ENCODE measurements at places on chromosomes 16 and 17.

DNA sequence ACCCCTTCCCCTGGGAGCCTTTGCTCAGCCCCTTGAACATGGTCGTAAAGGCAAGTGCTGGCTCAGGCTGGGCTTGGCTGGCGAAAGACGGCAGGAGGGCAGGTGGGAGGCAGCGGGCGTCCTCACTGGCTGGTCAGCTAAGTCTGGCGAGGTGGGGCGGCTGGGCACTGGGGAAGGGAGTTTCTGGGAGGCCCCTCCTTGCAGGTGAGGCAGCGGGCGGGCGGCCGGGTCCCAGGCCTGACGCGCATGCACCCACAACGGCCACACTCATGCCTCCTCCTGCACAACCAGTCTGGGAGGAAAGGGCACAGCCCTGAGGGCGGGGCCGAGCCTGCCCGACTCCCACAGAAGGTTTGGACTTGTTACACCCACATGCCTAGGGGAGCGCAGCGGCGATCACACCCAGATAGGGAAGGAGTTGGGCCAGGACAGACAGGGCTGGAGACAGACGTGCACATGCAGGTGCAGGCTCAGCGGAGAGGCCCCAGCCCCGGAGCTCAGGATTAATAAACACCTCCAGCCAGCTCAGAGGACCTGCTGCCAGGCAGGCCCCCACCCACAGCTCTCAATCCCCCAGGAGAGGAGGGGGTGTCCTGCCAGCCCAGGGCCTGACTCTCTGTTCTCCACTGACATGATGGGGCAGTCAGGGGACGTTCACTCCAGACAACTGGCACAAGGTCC lies at the start of gene EVPL:
Gene EVPL (minus strand): TSS at position 148 of the 681 bp plus-strand sequence. CDS start 108 bp downstream, at position 40.
- no peak for DNase-seq

GRCh38 chr17:12078791-12079190 lies 58.1 kb downstream of the MAP2K4 start:
- DNase-seq: no peak

DNA sequence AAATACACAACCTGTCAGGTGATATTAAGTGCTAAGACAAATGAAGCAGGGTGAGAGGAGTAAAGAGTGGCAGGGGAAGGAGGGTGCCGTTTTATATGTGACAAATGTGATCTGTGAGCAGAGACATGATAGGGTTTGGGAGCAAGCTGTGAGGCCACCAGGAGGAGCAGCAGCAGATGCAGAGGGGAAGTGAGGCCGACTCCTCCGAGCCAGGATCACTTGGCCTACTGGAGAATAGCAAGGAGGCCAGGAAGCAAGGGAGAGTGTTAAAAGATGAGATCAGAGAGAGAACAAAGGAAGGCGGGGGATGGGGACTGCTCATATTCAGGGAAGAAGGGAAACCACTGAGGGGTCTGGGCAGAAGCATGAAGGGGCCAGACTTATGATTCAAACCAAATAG lies 129.4 kb downstream of the TANGO6 start:
- DNase-seq: no peak

GRCh38 chr16:84729716-84730320 lies 30.0 kb downstream of the USP10 start:
- DNase-seq: no peak

DNA sequence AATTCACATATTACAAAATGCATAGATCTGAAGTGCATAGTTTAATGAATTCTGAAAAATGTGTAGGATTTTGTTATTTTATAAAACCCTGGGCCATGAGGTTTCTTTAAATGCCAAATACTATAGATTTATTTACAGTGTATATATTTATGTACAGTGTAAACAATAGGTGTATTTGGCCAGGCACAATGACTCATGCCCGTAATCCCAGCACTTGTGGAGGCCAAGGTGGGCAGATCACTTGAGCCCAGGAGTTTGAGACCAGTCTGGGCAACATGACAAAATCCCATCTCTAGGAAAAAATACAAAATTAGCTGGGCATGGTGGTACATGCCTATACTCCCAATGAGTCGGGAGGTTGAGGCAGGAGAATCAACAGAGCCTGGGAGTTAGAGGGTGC lies 249.4 kb downstream of the PRKCA start:
- no peak for DNase-seq

- no peak for DNase-seq
These were observed 223.1 kb downstream of the MAP2K6 start for GRCh38 chr17:69637446-69638156.

DNA sequence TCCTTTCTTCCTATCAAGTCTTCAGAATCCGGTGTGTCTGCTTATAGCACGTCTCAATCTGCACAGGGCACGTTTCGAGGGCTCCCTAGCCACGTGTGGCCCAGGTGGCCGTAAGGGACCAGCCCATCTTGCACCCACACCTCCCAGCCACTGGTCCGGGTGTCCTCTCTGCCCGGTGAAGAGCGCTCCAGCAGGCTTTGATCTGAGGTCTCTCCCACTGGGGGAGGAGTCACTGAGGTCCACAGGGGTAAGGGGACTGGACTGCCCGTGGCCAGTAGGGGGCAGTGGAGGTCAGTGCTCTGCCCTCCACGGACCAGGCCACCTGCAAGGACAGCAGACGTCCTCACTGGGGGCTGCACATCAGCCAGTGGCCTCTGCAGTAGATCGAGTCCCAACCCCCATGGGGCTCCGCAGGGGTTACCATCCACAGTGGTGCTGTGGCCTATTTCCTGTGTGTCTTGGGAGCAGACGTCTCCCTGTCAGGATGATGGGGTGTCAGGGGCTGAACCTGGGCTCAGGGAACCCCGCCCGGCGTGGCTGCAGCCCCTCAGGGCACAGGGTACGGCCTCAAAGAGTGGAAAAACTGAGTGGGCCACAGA lies 204.1 kb upstream of the CIBAR2 start:
- DNase-seq: no peak

DNA sequence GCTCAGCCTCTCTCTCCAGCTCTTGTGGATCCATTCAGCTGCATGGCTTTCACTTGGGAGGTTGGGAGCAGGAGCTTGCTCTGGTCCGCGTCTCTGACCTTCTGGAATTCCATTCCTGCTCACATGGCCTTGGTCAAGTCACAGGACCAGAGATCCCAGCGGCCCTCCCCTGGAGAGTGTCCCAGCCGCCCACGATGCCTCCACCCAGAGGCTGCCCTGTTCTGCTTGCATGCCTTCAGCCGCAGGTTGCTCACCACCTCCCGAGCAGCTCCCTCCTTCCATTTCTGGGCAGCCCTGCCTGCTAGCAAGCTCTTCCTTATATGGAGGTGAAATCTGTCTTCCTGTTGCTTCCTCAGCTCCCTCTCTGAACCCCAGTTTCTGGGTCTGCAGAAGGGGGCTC lies 32.6 kb downstream of the RAI1 start:
- no peak for DNase-seq

- DNase-seq: no peak
These were observed 2.8 kb upstream of the SPATA2L start for GRCh38 chr16:89704281-89704680.

DNA sequence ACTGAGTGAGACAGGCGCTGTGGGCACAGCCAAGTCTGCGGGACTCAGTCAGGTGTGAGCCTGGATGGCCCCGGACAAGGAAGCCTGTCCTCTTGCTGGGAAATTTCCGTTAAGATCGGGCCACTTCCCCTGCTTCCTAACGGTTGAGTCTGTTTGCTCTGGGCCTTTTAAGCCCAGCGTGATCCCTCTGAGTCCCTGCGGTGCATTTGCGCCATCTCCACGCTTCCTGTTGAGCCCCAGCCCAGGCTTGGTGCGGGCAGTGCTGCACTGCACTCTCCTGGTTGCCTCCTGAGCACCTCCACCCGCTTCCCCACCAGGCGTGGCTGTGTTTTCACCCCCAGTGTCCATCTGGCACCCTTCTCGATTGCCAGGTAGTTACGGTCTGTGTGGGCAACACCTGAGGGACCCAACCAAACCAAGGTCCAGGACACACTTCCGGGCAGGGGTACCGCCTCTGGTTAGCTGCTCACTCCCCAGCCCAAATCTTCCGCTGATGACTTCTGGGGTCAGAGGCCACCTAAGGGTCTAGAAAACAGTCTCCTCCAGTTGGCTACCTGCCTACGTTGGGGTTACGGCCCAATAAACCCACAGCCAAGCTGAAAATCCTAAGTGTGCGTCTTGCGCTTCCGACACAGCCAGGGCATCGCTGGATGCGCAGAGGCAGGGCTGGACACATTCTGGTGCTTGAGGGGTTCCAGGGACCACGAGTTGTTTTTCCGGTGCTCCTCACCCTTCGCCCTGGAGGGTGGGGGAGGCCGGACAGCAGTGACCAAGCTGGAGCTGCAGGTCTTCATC lies 1.4 kb upstream of the SLC25A10 start:
- DNase-seq: no peak

DNA sequence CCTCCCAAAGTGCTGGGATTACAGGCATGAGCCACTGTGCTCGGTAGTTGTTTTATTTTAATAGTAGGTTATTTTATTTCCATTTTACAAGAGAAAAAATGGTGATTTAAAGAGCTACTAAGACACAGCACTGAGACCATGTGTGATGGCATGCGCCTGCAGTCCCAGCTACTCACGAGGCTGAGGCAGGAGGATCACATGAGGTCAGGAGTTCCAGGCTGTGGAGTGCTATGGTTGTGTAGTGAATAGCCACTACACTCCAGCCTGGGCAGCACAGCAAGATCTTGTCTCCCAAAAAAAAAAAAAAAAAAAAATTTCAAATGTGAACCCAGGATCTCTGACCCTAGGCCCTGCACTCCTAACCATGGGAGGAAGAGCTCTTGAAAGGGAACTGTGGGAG lies 3.7 kb downstream of the SERPINF1 start:
- DNase-seq: no peak

- no peak for DNase-seq
These were observed 36.6 kb upstream of the RBFOX3 start for GRCh38 chr17:79647456-79647915.

DNA sequence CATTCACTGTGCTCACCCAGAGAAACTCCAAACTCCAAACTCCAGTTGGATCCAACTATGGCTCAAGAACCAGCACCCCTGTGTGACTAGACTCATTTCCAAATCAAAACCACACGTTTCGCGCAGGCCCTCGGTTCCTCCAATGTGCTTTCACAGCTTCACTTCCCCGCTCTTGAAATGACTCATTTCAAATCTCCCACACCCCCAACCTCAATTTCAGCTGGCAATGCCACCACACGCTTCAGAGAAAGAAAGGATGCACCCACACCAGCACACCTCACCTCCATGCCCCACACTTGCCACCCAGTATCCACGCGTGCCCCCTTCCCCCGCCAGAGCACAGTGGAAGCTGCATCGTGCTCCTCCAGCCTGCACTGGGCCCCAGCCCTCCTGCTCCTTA lies 9.0 kb downstream of the TMEM92 start:
- no peak for DNase-seq

- no peak for DNase-seq
These were observed 24.8 kb upstream of the SEC14L1 start for GRCh38 chr17:77115947-77116346.

DNA sequence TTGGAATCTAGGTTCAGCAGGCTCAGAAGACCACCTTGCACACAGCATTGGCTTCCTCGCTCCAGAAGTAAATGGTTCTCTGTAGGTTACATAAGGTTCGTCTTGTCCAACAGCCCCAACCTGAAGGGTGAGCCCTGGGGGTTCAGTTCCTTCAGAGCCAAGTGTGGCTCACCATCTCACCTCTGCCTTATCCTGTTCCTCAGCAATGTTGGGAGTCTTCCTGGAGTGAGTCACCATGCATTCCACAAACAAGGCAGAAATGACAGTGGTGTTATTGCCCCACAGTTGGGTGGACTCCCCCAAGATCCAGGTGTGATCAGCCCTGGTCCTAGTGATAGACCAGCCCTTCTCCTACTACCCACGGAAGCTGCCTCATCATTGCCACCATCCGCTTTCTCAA lies 26.8 kb upstream of the SMPD3 start:
- no peak for DNase-seq

GRCh38 chr16:15880434-15881308 lies 7.7 kb downstream of the CEP20 start:
- no peak for DNase-seq

- DNase-seq: no peak
These were observed 13.8 kb downstream of the YWHAE start for GRCh38 chr17:1386265-1386664.

- no peak for DNase-seq
These were observed 66.8 kb downstream of the KPNA2 start for GRCh38 chr17:68102318-68102758.

- DNase-seq: no peak
These were observed 51.8 kb downstream of the CA10 start for GRCh38 chr17:52106638-52107261.

DNA sequence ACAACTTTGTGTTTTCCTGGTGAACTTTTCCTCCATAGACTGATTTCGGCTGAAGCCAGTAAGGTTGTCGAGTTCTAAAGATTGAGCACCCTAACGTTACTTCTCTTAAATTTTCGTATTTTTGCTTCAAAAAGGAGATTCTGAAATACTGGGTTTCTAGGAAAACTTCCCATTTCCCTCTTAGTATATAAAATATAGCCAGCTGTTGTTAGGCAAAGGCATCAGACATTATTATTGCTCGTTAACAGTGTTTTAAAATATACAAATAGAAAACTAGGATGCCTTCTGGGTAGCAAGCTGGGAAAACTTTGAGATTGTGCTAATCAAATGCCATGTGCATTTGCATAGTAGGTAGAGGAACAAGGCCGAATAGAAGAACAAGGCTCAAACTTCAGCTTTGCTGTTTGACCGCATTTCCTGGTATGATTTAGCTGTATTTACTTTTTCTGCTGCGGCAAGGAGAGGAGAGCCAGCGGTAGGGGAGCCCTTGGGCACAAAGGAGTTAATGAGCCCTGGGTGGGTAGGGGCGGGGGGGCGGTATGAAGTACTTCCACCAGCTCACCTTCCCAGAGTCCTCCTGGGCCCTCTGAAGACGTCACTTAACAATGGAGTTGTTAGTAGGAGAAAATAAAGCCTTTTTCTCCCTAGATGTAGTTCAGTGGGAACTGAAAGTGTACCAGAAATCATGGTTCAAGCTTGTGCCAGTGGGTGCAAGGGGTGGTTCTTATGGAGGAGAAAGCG lies 151.9 kb downstream of the MSI2 start:
- no peak for DNase-seq

DNA sequence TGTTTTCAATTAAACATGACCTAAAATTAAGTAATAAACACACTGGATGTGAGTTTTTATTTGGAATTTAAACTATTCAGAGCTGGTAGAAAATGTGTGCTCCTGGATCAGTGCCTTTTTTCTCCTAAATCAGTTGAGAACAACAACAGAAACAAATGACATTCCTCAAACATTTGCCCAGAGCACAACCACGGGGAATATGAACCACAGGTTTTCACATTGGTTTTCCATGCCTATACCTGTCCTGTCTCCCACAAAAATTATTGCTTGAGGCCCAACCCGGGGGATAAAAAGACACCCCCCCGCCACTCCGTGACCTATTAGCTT lies 6.8 kb downstream of the HSBP1 start:
- DNase-seq: no peak

- DNase-seq: no peak
These were observed 21.2 kb downstream of the LIG3 start for GRCh38 chr17:35001549-35001948.

- no peak for DNase-seq
These were observed 20.1 kb downstream of the UNC119 start for GRCh38 chr17:28532050-28532960.
